ENCODE measurements at places on chromosomes 2 and 18.

DNA sequence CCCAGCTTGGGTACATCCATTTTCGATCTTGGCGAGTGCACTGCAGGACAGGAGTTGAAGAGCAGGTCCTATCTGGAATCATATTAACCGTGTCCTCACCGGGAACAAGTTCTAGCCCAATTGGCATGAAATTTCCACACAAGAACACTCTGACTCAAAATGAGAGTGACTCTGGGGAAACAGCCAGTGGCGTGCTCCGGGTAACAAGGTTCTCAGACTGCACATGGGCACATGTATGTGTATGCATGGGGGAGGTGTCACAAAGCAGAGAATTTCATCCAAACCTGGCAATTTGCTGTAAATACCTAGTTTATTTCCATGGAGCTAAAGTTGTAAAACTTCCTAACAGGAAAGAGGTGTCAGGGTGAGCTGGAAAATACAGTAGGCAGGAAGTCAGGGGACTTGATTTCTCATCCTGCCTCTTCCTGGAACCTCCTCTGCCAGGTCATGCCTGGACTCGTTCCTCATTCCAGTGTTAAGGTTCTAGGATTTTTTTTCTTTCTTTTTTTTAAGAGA lies 1.7 kb downstream of the TUBB6 start:
- no peak for DNase-seq

- no peak for DNase-seq
Measured at GRCh38 chr2:159516241-159516758, 100.0 kb downstream of the BAZ2B start.

DNA sequence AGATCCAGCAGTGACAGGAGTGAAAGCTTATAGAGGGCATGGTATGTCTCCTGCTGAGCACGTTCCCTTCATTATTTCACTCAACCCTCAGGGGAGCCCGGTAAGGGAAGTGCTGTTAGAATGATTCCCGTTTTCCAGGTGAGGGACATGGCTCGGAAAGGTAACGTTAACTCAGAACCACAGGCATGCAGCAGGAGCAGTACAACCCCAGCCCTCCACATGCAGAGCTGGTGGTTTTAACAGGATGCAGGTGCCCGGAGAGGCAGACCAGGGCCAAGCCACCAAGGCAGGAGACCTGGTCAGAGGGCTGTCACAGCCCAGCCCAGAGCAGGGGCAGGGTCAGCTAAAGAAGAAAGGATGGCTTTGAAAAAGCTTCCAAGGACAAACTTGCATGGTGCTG lies 268.5 kb downstream of the SH3BP4 start:
- DNase-seq = no peak

DNA sequence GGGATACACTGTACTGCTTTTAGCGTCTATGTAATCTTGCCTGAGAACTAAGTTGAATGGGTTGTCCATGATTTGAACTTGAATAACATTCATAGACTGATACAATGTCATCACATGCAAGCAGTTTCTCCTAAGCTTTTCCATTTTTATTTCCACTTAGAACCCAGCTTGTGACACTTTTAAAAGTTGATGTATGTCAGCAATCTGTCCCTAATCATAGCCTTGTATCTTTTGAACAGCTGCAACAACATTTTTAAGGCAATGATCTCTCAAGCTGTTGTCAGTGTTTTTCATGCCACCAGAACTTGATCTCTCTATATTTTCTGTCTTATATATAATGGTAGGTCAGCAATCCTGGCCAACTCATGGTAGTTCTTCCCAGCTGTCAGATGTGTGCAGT lies 185.0 kb downstream of the DOK6 start:
- no peak for DNase-seq

GRCh38 chr2:120396861-120397811 lies 51.2 kb downstream of the INHBB start:
- DNase-seq = no peak

GRCh38 chr2:105797298-105797819 lies 52.6 kb downstream of the NCK2 start:
- no peak for DNase-seq
